ENCODE measurements at places on chromosomes 4 and X.

- no peak for DNase-seq
Observed at GRCh38 chr4:19123681-19124080, 1102.1 kb upstream of the LCORL start.

GRCh38 chr4:43682551-43682950, 766.1 kb downstream of the KCTD8 start:
- DNase-seq, result no peak

DNA sequence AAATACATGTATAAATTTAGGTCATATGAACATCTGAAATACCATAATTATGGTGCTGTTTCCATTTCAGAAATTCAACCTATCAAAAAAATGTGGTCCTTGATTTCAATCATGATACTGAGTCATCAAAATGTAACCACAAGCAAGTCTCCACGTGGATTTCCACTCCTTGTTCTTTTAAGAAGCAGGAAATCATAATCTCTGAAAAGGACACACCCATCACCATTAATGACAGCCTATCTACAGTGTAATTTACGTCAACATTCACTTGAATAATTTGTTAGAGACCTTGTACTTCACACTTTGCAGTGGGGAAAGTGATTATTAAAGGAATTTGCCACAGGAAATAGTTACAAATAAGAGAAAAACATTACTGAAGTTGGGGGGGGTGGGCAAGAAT, 17.7 kb upstream of the SLC7A11 start:
- no peak for DNase-seq

- DNase-seq, result no peak
Observed at GRCh38 chrX:46218373-46218772, 326.8 kb downstream of the ZNF674 start.

DNA sequence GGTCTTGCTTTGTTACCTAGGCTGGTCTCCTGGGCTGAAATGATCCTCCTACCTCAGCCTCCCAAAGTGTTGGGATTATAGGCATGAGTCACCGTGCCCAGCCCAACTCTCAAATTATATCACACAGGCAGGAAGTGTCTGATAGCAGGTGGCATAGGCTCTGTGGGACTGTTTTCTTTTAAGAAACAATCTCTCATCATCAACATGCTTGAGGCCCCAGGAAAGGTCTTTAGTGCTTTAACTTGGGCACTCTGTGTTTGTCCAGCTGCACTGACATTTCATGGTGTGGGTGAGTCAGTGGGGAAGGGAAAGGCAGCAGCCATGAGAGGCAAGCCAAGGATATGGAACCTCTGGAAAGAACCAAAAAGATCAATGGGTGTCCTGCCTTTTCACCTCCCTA, 88.1 kb upstream of the TSPAN5 start:
- no peak for DNase-seq

- no peak for DNase-seq
Observed at GRCh38 chr4:119748853-119749252, 120.2 kb upstream of the PDE5A start.

DNA sequence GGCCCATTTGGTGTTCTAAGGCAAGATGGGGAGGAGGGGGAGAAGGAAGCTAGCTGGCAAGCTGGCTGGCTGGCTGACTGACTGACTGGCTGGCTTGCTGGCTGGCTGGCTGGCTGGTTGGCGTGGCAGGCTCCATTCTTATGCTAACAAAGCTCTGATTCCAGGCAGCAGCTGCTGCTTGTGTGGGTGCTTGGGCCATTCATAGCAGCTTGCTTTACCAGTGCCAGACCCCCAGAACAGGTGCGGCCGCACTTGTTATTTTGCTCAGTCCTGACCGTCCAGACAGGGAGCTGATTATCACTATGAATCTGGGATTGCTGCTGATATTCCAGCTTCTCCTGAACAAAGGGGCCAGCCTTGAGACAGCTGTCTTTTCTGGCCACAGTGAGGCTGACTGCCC, 131.2 kb upstream of the PAK3 start:
- no peak for DNase-seq

- DNase-seq, result no peak
Observed at GRCh38 chr4:182513587-182514291, 270.5 kb downstream of the TENM3 start.

- DNase-seq, result no peak
Observed at GRCh38 chr4:123953566-123953965, 557.0 kb downstream of the SPRY1 start.

DNA sequence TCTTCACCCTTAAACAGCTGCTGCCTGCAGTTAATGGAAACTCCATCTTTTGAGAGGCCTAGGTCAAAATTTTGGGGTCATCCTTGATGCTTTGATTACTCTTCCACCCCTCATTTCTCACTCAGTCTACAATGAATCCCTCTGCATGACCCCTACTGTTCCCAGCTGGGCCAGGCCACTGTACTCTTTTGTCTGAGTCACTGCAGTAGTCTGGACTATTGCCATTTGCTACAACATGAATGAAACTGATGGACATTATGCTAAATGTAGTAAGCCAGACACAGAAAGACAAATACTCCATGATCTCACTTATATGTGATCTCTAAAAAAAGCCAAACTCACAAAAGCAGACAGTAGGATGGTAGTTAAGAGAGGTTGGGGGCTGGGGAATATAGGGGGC, 28.3 kb downstream of the STK32B start:
- DNase-seq, result no peak

GRCh38 chr4:99658666-99659065, 1.0 kb upstream of the C4orf54 start:
- no peak for DNase-seq

DNA sequence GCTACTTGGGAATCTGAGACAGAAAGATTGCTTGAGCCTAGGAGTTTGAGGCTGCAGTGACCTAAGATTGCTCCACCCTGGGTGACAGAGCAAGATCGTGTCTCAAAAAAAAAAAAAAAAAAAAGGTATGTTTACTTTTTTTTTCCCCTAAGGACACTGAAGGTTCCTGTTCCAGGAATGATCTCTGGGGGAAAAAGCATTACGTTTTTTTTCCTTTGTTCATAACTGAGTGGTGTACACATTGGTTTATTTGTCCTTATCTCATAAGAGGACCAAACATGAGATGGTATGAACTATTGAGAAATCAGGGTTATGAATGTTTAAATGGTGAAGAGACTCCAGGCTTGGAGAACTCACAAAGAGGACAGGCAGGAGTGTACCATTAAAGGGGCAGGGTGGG, 120.4 kb upstream of the IL1RAPL2 start:
- DNase-seq, result no peak

GRCh38 chrX:70485466-70485865, 40.8 kb downstream of the DLG3 start:
- no peak for DNase-seq

DNA sequence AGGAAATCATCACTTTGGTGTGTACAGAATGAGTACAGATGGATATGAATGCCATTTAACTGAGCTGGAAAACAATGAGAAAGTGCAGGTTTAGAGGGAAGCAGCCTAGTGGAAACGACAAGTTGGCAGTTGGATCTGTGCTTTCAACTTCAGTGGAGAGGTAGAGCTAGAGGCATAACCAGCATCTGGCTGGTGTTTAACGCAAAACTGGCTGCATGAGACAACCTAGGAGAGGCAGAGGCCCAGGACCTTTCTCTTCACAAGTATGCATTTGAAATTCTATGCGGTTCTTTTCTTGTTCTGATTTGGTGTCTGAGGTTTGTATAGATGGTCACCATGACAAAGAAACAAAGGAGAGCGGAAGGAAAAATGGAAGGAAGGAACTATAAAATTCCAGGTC, 63.1 kb downstream of the ANXA5 start:
- DNase-seq, result no peak

- no peak for DNase-seq
Observed at GRCh38 chr4:60201052-60201673, 999.0 kb upstream of the ADGRL3 start.

DNA sequence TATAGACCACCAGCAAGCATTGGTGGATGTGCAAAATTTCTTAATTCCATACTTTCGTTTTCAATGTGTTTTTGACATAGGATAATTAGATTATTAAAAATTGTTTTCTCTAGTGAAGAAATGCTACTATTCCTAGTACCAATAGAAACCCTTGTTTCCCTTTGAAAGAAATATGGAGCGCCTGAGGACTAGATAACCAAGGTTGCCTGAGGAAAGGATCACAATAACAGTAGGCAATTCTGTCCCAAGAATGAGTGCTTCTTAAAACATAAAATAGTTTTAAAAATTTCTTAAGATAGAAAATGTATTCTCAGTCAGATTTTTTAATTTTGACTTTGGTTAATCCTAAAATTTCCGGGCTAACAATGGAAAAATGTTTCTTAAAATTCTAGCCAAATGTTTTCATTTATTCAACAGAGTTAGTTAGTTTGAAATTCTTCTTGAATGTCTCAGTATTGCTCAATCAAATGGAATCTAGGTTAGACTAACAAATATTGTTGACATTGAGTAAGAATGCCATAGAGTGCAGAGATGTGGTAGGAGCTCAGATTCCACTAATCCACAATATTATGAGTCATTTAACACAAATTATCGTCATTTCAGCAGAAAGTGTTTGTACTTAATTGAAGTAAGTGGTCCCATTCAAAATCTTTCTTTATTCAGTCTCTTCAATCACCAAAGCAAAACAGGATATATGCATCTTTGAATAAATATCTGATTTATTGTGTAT, 666.0 kb downstream of the GRID2 start:
- DNase-seq, result no peak

DNA sequence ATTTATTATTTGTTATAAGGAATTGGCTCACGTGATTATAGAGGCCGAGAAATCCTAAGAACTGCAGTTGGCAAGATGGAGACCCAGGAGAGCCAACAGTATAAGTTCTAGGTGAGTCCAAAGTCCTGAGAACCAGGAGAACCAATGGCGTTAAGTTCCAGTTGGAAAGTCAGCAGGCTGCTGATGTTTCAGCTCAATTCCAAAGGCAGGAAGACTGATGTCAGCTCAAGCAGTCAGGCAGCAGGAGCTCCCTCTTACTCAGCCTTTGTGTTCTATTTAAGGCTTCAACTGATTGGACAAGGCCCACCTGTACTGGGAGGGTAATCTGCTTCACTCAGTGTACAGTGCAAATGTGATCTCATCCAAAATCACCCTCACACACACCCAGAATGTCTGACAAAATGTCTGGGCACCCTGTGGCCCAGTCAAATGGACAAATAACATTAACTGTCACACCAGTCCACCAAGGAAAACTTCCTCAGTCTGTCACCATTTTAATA, 30.8 kb upstream of the TBL1X start:
- DNase-seq, result no peak

DNA sequence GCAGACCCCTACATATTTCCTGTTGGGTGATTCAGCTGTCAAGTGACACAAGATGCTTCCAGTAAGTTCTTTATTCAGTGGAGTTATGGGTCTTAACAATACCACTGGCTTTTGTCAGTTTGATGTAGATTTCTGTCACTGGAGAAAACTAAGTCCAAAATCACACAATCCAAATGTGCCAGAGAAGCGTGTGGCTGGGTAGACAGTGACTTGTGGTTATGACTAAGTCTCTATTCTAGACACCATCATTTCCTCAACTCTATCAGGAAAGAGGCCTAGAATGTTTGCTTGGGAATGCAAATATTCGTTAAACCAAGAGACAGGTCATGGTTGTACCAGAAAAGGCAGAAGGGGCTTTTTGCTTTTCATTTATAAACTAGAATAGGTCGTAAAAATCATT, 54.4 kb upstream of the HS3ST1 start:
- no peak for DNase-seq

DNA sequence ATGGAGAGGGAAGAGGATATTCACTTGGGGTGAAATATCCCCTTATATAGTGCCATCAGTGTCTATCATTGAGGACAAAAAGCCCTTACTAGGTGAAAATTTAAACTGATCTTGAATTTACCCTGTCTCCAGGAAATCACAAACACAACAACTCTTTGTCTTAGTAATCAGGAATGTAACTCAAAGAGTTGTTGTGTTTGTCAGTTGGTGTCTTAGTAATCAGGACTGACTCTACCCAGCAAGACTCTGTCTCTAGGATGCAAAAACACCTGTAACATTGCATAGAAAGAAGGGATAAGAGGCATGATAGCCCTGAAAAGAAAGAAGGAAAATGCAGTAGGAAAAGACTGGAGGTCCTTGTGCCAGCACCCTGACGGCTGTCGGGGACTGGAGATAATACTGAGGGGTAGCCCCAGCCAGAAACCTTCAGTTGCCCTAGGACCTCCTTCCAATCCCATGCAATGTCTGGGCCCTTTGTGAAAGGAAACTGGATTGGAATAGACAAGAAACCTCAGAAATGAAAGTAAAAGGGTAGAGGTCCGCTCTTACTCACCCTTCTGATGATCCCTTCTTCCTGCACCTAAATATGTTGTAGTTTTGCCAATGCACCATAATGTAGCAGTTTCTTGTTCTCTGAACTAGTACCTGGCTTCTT, 45.3 kb downstream of the HMGB2 start:
- no peak for DNase-seq

GRCh38 chr4:53614591-53614990, 23.3 kb upstream of the LNX1 start:
- DNase-seq, result no peak

DNA sequence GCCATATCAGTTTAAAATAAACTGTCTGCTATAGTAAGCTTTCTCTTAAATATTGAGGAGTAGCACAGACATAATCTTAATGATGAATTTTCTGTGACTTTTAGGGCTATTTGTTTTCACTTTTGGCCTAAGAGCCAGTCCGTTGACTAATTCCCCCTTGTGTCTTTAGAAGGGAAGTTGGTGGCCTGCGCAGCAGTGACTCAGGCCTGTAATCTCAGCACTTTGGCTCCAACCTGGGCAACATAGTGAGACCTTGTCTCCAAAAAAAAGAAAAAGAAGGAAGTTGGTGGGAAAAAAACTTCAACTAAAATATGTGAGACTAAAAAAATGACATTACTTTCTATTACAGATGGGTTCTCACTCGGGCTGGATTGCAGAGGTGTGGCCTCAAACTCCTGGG, 3.4 kb downstream of the NCAPG start:
- no peak for DNase-seq

DNA sequence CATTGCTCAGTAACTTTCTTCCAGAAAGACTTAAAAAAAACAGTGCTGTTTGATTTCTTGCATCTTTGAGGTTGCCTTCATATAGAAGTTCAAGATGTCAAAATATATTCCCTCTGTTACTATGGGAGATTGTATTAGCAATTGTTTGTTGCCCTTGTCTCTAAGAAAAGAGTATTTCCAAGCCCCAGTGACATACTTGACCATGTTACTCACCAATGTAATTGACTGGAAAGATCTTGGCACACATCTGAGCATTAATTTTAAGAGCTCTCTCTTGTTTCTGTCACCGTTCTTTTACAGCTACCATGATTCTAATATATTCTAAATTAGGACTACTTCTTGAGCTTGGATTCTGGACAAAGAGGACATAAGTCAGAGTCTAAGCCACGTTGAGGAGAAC, 902.7 kb upstream of the EPHA5 start:
- DNase-seq, result no peak

DNA sequence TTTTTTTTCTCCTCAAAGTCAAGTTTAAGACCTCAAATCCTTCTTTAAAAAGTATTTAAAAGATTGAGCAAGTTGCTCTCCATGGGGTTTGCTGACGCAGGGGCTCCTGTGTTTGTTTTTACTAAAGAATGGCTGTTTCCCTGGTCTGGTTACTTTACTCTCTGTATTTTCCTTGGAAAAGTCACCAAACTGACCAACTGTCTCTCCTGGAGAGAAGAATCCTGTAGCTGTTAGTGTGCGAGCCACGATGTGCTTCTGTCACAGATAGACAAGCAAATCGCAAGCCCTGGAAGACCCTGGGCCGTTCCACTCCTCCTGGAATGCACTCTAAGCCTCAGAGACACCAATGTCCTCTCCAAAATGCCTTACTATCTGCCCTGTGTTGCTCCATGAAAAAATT, 212.1 kb downstream of the CHIC2 start:
- DNase-seq, result no peak
